ENCODE measurements at places on chromosomes 2 and 18.

DNA sequence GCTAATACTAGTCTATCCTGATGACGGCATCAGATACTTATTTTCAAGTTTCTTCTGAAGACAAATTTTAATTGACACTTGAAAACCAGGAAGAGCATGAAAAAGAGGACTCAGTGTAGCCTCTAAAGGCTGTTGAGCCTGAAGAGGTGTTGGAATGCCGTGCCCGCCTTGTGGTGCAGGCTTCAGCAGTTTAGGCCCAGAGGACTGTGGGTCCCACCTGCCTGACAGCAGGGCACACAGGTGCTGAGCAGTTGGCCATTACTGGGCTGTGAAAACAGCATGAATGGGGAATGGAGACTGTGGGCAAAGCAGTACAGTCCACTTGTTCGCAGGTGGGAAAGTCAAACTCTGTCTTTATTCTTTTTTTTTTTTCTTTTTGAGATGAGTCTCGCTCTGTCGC, 49.8 kb upstream of the THOC1 start:
- DNase-seq, result no peak

DNA sequence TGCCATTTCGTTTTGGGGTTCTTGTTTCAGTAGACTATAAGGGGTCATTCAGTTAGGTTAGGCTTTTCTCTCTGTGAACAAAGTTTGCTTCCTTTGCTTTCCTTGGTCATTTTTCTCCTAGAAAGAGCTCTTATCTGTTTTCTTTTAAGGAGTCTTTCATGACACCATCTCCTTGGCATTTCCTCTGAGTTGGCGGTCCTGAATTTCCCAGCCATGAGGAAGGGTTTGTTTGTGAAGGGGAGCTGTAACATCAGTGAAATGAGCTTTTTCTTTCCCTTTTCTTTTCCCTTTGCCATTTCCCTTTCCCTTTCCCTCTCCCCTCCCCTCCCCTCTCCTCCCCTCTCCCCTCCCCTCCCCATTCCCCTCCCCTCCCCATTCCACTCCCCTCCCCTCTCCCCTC, 61.7 kb downstream of the MAP4K4 start:
- DNase-seq, result peak; percentile 81

DNA sequence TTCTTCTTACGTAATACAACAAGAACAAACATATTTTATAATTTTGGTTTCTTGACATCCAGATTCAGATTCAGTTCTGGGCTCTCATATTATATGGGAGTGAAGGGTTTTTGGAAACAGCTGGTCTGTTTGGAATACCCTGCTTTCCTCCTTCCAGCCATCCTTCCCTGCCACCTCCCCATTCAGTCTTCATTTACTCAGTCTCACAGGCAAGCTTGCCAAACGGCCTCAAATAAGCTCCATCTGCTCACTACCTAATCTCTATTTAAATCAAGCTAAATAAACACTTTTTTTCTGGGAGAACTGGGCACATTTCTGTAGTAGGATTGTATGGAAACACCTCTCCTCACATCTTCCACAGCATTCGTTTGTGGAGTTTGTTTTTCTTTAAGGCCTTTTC, 147.5 kb downstream of the RND3 start:
- no peak for DNase-seq

DNA sequence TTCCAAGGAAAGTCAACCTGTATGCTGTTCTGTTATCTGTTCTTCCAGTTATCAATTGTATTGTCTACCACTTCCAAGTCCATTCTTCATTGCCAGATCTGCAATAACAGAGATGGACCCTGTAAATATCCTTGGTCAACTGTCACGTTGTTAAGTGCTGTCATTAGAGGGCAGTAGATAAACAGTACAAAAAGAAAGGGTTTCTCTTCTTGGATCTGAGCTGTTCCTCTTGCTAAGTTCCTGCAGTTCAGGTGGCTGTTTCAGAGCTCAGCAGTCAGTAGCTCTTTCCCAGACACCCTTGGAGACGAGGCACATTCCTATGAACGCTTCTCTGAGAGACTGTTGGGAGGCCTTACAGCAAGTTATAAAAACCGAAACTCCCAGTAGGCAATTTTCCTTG, 957.1 kb upstream of the CHAC2 start:
- peak; percentile 53 for DNase-seq

DNA sequence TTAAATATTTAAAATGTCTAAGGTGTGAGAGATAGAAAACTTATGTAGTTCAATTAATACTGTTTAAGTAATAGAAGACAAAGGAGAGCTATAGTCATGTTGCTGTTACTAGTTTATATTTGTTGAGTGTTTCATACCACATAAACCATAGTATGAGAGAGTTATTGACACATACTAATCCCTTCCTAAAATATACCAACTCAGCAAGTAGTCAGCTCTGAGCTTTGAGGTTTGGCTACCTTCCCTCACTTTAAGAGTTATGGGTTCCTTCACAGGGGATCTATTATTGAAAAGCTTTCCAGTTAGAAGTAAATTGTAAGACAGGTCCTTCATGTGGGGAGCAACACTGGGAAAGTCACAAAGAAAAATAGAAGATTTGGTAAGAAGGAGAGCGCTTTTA, 701.6 kb upstream of the ZEB2 start:
- DNase-seq, result no peak

DNA sequence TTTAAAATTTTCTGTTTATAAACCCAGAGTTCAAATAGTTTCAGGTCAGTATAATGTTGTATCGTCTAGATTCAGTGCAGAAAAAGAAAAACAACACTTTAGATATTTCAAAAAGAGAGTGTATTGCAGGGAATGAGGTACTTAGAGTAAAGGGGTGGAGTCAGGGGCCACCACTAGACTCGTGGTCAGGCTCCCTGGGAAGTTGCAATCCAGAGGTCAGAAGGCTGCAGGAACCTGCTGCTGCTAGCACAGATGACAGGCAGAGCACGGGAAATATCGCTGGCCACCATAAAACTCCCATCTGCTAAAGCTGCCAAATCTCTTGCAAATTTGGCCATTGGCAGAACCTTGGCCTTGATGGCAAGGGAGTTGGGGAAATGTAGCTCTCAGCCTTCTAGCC, 64.6 kb downstream of the THNSL2 start:
- no peak for DNase-seq

DNA sequence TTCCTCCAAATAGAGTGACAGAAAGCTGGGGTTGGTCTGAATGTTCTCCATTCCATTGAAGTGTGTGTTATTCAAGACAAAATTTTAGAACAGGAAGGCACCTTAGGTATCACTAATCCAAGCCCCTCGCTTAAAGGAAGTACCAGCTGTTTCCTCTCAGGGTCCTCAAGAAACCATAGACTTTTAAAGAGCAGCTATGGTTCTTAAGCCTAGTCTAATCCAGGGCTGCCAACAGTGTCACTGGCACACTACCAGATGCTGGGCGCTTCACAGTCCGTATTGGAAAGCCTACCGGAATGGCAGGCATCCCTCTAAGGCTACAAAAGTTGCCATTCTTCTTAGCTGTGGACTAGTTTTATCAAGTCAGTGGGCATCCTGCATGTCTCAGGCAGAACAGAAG, 1.9 kb downstream of the NEMP2 start:
- no peak for DNase-seq

- no peak for DNase-seq
These were observed 7.0 kb downstream of the LPIN1 start for GRCh38 chr2:11753452-11753885.

- DNase-seq, result no peak
These were observed 1213.1 kb upstream of the SLC39A10 start for GRCh38 chr2:194443926-194444325.

Measured in NCI-H460 (cell line).